Hematopoietic multipotent progenitor cell treated with erythropoietin and hydrocortisone succinate and interleukin-3 and kit ligand, for 6 days (in vitro differentiated cells): ENCODE measurements at places on chromosomes 5 and 9.
A peak's percentile ranks its signal among the peaks of the same experiment; 100 is the strongest.

GRCh38 chr5:153496835-153497234 lies 6.4 kb downstream of the GRIA1 start:
- DNase-seq, result peak; percentile 36

- DNase-seq, result no peak
These were observed 311.1 kb upstream of the CLINT1 start for GRCh38 chr5:158170060-158170459.

DNA sequence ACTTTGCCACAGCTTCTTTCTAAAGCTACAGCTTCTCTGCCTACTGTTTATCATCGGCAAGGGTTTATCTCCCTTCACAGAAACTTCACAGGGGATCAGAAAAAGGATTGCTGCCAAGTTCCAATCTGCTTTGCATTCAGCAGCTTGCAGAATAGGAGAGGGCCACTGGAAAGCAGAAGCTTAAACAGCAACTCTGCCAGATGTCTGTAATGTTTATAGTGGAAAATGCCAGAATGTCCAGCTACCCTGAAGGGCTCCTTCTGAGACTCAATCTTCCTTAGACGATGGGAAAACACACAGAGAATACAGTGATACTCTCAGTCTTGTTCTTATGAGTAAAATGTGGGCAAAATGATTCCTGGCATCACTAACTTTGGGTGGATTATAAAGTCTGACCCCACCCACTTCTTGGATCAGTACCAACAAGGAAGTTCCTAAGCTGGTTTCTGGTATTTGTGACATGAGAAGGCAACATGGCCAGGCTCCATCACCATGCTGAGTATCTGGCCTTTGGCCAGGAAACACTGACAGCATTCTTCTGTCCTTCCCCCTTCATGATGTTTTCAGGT lies 19.0 kb downstream of the STOM start:
- DNase-seq, result peak; percentile 97

DNA sequence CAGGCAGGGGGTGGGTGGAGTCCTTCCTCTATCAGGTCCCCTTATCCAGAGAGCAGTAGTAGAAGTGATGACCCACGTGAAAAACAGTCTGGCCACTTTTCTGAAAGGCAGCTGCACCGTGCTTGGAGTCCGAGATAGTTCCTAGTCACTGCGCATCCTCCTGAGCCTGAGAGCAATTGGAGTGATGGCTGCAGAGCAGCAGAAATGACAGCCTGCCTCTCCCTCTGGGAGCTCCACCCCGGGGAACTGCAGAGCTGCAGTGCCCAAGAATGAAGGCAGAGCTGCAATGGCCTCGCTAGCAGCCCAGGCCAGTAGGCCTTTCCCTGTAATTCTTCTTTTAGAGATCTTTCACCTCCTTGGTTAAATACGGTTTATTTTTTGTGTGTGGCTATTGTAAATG lies 82.6 kb downstream of the CETN3 start:
- DNase-seq, result no peak

DNA sequence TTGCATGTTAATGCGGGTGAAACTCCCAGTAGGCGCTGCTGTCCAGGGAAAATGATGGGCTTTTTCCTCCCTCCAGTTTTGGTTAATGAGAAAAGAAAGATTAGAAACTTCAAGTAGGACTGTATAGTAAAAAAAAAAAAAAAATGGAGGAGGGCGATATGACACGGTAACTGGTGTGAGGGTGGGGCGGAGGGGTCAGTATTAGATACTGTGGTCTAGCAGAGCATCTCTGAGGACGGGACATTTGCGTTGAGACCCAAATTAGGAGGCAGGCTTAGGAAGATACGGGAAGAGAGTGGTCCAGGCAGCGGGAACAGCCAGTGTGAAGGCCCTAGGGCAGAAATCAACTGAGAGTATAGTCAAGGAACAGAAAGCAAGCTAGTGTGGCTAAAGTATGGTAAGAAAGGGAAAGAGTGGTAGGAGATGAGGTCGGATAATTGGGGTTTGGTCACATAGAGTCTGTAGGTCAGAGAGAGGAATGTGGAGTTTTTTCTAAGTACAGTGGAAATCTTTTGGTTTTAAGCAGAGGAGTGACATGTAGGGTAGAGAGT lies 707 bp downstream of the RMND5B start:
- no peak for DNase-seq

GRCh38 chr5:64595031-64595855 lies 89.4 kb downstream of the RGS7BP start:
- DNase-seq, result peak; percentile 9

GRCh38 chr5:35741971-35742370 lies 114.7 kb upstream of the IL7R start:
- DNase-seq, result no peak

- DNase-seq, result no peak
These were observed 5.7 kb downstream of the PAM start for GRCh38 chr5:102760815-102761214.

- no peak for DNase-seq
These were observed 20.4 kb downstream of the IL12B start for GRCh38 chr5:159309689-159310433.

DNA sequence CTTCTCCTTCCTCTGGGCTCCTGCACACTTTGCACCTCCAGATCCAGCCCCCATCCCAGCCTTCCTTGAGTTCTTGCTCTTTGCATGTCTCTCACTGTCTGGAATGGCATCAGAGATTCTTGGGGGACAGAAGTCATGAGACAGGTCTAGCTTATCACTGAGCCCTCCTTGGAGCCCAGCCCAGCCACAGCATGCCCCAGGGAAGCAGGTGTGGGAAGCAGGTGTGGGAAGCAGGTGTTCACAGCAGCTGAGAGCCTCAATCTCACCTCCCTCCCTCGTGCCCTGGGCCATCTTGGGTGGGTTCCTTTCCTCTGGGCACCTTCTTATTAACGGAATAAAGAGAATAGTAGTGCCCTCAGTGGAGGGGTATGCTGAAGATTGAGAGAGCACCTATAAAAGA lies 27.2 kb downstream of the SLC6A7 start:
- no peak for DNase-seq

DNA sequence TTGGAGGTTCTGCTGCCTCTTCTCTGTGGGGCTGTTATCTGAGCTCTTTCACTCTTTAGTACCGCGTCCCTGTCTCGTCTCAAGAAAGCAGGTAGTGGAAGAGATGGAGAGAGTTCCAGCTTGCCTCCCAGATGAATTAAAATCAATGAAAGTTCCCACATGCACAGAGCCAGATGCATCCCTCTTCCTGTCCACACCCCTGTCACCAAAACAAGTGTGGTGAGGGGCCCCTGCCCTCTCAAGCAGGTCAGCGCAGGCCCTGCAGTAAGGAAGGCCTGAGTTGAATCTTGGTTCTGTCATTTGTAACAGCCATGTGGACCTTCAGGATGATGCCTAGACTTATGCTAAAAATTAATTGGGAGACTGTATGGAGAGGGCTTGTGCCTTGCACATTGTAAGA lies 26.9 kb downstream of the GALNT10 start:
- no peak for DNase-seq

DNA sequence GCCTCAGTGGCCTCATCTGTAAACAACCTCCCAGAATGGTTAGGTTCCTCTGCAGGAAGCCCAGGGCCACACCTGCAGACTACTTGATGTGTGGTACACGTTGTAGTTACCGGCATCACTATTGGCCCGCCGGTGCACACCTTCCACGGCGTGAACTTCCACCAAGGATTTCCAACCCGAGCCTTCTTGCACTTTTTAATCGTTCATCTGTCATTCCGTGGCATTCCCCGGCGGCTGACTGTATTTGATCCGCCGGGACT lies 5.3 kb upstream of the TRIM41 start:
- no peak for DNase-seq

- no peak for DNase-seq
These were observed 7.8 kb upstream of the RIGI start for GRCh38 chr9:32533816-32534215.

GRCh38 chr9:37290940-37291485 lies 131.5 kb upstream of the GRHPR start:
- peak; percentile 21 for DNase-seq

DNA sequence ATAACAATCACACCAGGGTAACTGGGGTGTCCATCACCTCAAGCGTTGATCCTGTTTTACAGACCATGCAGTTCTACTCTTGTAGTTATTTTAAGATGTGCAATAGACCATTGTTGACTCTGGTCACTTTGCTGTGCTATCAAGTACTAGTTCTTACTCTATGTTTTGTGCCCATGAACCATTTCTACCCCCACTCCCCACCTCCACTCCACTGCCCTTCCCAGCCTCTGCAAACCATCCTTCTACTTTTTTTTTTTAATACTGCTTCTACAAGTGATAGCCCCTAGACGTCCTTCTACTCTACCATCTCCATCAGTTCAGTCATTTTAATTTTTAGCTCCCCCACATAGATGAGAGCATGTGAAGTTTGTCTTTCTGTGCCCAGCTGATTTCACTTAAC lies 38.8 kb downstream of the EHMT1 start:
- DNase-seq, result no peak

DNA sequence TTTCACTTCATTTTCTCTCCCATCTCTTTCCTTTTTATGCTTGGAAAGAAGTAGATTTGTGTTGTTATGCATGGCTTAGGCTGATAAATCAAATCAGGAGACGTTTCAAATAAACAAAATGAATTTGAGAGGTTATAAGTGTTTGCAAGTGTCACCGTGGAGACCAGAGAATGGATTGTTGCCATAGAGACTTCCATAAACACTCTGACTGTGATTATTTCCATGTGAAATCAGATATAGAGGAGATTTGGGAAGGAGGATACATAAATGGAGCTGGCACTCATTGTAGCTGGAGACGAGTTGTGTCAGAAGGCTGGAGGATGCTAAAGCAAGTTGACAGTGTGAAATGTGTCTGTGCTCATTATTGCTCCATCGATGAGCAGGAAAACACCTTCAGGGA lies 84.2 kb upstream of the PCSK1 start:
- DNase-seq, result no peak

- no peak for DNase-seq
These were observed 517.2 kb downstream of the CAAP1 start for GRCh38 chr9:26375448-26375847.

GRCh38 chr9:90301277-90301653 lies 341.4 kb downstream of the DIRAS2 start:
- DNase-seq, result no peak
